NCI-H1417 treated with DMSO at 0.1 percent for 48 hours (cell line): ENCODE measurements at places on chromosomes 13 and 19.

DNA sequence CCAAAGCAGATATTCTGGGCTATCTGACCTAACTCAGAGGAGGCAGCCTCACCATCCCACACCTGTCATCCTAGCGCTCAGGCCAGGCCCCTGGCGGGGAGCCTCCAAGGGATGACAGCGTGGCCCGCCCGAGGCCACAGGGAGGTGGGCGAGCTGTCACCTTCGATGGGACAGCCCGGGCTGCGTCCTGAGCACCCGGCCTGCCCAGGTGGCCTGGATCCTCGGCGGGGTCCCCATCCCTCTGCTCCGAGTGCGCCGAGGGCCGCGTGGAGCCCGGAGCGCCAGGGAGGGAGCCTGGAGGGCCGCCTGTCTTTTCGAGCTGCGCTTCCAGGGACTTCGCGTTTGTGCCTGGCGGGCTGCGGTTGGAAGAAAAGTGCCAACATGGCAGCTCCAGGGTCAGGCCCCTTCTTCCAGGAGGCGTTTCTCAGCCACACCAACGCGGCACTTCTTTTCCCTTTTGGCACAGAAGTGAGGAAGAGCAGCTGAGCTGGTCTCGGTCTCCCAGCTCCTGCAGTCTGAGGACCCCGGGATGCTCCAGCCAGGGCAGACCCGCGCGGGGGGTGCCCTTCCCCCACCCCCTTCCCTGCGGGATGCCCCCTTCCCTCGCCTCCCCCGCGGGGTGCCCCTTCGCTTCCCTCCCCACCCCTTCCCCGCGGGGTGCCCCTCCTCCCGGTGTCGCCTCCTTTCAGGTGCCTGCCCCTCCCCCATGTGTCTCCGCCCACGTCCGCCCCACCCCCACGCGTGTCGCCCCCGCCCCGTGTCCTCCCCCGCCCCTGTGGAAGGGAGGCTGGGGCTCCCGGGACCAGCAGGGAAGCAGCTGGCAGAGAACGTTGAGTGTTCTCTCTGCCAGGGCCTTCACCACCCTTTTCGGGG lies 42.3 kb downstream of the GJA3 start:
- DNase-seq: no peak

DNA sequence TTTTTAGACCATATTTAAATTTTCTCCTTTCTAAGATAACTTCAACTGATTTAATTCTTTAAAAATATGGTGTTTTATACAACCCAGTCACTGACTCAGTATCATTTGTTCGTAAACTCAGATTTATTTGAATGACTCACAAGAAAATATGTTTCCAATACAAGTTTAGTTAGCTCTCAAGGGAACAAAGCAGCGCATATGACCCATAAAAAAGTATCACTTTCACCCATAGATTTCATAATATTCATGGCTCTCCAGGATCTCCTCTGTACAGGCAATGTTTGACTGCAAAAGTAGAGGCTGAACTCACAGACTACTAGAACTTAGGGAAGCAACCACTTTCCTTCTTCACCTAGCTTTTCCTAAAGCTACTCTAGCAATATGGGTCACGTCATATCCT lies 405.6 kb upstream of the PCDH9 start:
- DNase-seq: no peak

GRCh38 chr13:98557937-98558792 lies 18.7 kb downstream of the STK24 start:
- no peak for DNase-seq

DNA sequence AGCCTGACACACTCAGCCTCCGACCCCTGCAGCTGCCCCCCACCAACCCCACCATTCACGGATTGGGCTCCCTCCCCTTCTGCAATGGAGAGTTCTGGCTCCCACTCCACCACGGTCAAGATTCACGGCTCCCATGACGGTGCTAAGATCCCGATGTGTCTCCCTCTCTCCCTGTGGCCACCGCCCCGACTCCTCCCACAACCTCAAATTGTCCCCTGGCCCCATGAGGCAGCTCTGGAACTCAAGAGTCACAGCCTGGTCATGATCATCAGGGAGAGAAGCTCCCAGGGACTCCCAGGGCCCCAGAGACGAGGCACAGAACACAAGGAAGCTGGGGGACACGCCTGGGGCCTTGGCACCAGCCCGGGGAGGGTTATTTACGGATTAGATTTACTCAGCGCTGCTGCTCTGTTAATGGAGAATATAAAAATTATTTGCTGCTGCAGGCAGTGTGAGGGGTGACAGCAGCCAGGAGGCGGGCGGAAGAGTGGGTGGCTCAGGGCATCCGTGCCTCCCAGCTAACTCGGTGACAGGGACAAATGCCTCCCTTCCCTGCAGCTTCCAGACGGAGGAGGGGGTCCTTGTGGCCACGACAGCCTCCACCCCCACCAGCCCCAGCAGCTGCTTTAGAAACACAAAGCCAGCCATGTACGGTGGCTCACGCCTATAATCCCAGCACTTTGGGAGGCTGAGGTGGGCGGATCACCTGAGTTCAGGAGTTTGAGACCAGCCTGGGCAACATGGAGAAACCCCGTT lies 184.2 kb downstream of the PTPRS start:
- DNase-seq: no peak

DNA sequence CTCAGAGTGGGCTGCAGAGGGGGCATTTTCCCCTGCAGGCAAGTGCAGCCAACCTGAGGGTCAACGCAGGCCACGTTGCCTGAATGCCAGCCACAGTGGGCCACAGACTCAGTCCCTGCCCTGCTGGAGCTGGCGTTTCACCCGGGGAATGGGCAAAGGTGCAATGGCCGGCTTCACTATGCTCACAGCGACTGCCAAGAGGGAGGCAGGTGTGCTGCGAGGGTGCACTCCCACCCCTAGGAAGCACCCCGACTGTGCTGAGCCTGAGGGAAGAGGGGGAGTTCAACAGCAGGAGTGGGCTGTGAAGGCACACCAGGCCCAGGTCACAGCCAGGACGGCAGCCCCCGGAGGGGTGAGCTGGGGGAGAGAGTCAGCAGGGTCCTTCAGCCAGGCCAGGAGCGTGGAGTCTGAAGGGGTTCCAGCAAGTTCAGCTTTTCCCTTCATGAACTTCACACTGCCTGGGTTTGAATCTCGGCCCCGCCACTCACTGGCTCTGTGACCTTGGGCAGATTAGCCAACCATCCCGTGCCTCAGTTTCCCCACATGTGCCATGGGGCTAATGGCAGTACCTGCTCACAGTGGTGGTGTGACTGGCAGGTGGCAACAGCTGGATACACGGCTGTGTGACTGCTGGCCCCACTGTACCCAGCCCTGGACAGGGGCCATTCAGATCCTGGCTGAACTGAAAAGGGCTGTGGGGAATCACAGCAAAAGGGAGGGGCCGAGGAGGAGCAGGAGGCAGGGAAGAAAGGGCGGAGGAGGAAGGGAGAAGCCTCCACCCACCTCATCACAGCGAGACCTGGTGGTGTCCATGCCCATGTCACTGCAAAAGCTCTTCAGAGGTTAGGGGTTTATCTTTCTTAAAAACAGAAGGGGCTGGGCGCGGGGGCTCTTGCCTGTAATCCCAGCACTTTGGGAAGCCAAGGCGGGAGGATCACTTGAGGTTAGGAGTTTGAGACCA lies 7.6 kb downstream of the TRAPPC6A start:
- no peak for DNase-seq

- no peak for DNase-seq
Observed at GRCh38 chr19:41323023-41323422, 13.1 kb downstream of the CCDC97 start.

DNA sequence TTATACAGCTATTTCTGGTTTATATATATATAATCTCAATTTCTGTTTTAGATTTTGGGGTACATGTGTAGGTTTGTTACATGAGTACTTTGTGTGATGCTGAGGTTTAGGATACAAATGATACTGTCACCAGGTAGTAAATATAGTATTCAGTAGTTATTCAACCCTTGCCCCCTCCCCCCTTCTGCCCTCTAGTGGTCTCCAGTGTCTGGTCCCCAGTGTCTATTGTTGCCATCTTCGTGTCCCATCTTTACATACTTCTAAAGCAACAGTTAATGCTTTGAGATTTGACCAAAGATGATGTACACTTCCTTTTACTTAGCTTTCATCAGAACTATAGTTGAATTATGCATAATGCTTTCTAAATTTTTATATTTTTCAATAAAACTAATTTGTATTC lies 1623.4 kb upstream of the PRR20A start:
- no peak for DNase-seq

DNA sequence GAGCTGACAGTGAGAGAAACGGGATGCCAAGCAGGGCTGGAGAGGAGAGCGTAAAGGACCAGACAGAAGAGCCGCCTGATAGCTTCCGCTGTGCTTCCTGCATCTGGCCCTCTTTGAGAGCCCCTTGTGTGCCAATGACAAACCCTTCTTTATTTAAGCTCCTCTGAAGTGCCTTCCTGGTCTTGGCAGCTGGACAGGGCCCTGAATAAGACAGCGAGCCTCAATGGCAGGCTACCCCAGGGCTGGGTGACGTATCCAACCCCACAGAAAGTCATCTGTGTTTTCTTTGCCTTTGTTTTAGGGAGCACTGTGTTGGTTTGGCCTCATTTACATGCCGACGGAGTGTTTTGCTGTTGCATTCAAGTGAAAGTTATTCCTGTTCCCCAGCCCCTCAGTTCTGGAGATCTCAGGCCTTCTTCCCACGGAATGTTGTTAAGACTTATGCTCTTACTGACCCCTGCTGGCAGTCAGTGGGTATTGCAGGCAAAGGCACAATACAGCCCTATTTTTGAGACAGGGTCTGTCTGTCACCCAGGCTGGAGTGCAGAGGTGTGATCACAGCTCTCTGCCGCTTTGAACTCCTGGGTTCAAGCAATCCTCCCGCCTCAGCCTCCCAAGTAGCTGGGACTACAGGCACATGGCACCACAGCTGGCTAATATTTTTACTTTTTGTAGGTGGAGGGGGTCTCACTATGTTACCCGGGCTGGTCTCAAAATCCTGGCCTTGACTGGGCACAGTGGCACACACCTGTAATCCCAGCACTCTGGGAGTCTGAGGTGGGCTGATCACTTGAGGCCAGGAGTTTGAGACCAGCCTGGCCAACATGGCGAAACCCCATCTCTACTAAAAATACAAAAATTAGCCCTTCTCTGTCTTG lies 16.8 kb downstream of the CCL25 start:
- no peak for DNase-seq
